ENCODE measurements at places on chromosomes 7 and 10.

GRCh38 chr10:61398366-61399129 is 54.6 kb downstream of the TMEM26 start:
- no peak for DNase-seq

GRCh38 chr10:70272925-70273316 is 10.9 kb downstream of the NPFFR1 start:
- no peak for DNase-seq

GRCh38 chr7:151007469-151007898 is 16.7 kb downstream of the NOS3 start:
- DNase-seq = no peak

DNA sequence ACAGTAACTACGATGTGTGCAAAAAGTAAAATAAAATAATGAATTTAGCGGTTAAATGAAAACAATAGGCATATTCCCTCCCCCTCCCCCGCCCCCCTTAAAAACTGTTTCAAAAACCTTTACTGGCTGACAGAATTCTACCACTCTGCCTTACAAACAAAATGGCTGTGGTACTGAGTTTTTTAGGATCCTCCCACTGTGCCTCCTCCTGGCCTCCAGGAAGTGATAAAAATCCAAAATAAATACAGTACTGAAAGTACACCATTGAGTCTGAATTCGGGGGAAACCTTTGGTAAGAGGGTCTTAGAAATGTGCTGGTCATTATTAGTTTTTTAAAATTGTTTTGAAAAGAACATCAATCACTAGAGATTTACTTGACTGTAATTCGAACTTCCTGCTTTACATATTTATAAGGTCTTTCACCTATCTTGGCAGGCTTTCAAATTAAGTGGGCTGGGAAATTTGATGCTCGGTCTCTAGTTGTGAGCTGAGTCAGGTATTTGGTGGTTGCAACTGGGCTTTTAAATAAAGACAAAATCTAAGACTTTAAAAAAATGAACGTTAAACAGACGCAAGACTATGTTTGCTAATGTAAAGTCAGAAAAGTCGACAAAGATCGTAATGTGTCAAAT is 32.5 kb upstream of the EPC1 start:
- DNase-seq = no peak

GRCh38 chr7:154785898-154786297 is 217.0 kb downstream of the PAXIP1 start:
- no peak for DNase-seq

- DNase-seq = no peak
Observed at GRCh38 chr10:6089334-6090219, 743 bp downstream of the RBM17 start.

GRCh38 chr10:9707216-9707615 is 1310.5 kb upstream of the CELF2 start:
- no peak for DNase-seq

DNA sequence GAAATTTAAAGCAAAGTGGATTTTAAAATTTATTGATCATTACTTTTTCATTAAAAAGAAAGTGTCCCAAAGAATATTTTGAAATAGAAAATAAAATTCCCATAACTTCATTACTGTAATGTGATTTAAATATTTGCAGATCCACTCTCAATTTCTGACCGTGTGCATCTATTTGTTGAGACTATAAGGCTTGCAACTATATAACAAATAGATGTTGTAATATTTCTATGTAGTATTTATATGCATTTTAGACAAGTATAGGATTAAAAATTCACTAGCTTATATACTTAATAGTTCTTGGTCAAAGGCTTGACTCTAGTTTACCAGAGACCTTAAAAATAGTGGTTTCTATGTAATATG is 3.8 kb downstream of the HHEX start:
- DNase-seq = no peak

DNA sequence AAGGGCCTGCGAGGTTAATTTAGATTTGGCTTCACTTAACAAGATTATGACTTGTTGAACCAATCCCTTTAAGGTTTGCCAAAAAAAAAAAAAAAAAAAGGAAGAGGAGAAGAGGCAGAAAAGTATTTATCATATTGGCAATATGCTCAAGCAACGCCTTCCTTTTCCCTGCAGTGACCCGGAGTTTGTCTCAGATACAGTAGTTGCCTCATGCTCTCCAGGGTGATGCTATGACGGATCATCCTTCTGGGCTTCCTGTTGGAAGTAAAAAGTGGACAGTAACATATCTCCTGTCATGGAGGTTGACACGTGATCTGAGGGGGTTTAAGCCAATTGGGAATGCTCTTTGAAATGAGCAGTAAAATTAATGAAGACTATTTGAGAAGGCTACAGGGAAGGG is 117.3 kb downstream of the BMPER start:
- DNase-seq = no peak

GRCh38 chr7:70505886-70506285 is 626.1 kb upstream of the GALNT17 start:
- no peak for DNase-seq

GRCh38 chr10:32905466-32905865 is 52.6 kb downstream of the ITGB1 start:
- DNase-seq = no peak

- DNase-seq = no peak
Observed at GRCh38 chr7:148709014-148709413, 10.3 kb downstream of the CUL1 start.

DNA sequence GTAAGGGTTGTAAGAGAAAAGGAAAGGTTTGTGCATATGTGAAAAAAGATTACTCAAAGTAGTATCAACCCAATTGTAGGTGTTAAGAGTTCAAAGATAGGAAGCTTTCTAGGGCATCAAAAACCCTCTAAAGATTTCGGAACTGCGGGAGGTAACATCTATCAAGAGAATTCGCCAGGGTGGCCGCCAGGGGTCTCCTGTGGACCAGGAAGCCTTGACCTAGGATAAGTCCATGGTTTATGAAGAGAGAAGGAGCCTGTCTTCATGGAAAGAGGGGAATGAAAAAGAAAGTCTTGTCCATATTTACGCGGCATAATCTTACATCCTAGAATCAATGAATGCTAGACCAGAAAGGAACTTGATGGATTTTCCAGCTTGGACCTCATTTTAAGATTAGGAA is 140.7 kb upstream of the CALCR start:
- peak; percentile 11 for DNase-seq

DNA sequence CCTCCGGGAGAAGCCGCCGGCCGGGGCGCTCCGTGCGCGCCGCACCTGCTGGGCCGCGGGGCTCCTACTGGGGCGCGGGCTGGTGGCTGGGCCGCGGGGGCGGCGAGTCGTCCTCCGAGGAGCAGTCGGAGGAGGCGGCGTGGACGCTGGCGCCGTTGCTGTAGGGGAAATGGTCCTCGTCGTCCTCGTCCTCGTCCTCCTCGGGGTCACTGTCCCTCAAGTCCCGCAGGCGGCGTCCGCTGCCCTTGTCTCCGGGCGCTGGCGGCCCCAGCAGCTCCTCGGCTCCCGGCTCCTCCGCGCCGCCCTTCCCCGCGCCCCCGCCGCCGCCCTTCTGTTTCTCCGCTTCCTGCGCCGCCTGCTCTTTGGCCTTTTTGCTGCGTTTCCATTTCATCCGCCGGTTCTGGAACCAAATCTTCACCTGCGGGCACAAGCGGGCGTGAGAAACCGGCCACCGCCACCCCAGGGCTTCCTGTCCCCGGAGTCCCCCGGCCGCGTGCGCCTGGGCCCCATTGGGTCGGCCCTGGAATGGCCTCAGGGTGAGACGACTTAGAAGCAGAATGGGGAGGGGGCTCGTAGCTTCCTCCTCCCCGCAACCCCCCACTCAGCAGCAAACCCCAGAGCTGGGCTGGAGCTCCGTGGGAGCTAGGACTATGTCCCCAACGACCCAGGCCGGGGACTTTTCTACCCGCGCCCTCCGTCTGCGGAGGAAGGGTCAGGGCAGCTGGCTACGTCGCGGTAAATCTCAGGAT is 4.8 kb downstream of the MNX1 start:
- DNase-seq = no peak

DNA sequence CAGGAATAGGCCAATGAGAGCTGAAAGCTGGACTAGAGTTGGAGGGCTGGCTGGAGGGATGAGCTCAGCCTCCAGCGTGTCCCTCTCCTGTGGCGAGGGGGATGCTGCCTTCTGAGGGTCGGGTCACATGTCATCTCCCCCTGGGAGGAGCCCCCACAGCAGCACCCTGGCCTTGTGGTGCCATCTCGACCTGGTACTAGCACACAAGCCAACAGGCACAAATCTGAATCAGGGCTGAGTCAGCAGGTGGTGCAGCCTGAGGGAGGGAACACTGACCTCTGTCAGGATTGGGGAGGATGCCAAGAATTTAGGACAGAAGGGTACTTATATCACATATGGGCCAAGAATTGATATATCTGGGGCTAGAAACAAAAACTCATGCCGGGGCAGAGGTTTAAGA is 280.4 kb downstream of the CELF2 start:
- DNase-seq = no peak
